Stimulated activated CD8-positive, alpha-beta memory T cell treated with anti-CD3 and anti-CD28 coated beads, Interleukin-15, amount 100 ng/mL, for 1 hour (primary cell): ENCODE measurements at places on chromosomes 2 and 18.

DNA sequence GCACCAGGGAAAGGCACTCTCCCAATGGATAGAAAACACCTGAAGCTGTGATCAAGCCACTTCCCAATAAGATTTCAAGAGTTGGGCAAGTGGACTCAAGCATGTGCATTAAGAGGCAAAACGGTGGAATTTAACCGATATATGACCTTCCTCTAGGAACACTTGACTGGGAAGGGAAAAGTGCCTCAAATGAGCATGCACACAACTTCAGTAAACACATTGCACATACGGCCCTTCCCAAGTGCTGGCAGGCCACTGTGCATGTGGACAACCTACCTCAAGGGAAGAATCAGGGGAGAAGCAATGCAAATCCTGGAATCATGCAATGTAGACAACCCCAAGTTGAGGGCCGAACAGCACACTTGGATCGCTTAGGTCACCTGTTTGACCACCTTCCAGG, 23.9 kb upstream of the SH3RF3 start:
- no peak for DNase-seq

DNA sequence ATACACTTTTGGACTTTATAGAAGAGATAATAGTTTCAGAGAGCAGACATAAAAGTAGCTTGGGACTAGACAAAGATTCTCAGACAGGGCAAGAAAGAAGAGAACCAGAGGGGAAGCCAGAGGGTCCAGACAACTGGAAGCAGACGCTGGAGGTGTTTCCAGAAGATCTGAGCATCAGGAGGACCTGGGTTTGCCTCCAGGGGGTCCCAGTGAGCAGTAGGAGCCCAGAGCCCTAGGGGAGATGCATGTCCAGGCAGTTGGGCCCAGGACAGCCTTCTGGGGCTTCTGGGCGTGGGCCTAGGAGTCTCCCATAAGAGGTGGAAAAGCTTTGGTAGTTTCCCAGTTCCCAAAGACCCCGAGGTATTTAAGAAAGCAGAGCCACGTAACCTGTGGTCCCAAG, 251.2 kb upstream of the ID2 start:
- no peak for DNase-seq

- no peak for DNase-seq
Observed at GRCh38 chr2:15201009-15201408, 360.1 kb downstream of the NBAS start.

DNA sequence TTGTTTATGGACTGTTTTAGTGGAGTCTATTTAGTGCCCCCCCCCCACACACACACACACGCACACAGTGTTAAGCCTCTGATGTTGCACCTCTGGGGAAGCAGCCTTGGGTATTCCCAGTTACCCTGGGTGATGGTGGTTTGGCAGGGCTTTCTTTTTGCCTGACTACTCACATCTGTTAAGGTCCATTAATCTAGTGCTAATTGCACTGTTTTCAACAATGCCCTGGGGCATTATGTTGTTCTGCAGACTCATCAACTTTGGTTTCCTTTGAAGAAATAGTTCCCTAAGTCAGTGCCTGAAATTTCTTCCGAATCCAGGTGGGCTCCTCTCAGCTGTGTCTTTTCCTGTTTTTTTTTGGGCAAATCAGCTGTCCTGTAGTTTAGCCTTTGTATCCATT, 34.7 kb downstream of the SPOPL start:
- DNase-seq = no peak

GRCh38 chr2:182906454-182906853, 40.0 kb upstream of the FRZB start:
- no peak for DNase-seq

GRCh38 chr18:36265015-36265414, 32.5 kb upstream of the FHOD3 start:
- DNase-seq = no peak
